ENCODE measurements at places on chromosomes 7 and 10.

DNA sequence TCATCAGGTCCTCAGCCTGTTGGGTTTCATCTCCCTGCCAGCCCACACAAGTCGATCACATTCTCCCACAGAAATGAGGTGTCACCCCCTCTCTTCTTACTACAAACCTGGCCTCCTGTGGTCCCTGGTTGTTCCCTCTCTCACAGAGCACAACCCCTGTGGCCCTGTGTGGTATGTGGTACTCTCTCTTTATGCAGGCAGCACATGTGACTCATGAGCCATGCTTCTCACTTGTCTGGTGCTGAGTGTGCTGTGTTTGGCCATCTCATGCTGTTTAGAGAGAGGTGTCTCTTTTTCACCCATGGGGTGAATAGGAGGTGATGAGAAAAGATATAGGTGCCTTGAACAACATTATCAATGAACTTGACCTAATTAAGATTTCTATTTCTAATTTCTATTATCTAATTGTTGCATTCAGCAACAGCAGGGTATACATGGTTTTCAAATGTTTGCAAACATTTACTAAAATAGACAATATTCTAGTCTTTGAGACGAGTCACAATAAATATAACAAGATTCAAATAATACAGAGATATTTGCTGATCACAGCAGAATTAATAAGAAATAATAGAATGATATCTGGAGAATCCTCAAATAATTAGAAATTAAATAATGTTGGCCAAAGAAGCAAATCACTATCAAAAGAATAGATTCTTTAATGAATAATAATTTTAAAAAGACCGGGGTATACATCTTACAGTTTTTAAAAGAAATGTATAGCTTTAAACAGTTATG lies 633.8 kb upstream of the IGFBP3 start:
- no peak for DNase-seq

DNA sequence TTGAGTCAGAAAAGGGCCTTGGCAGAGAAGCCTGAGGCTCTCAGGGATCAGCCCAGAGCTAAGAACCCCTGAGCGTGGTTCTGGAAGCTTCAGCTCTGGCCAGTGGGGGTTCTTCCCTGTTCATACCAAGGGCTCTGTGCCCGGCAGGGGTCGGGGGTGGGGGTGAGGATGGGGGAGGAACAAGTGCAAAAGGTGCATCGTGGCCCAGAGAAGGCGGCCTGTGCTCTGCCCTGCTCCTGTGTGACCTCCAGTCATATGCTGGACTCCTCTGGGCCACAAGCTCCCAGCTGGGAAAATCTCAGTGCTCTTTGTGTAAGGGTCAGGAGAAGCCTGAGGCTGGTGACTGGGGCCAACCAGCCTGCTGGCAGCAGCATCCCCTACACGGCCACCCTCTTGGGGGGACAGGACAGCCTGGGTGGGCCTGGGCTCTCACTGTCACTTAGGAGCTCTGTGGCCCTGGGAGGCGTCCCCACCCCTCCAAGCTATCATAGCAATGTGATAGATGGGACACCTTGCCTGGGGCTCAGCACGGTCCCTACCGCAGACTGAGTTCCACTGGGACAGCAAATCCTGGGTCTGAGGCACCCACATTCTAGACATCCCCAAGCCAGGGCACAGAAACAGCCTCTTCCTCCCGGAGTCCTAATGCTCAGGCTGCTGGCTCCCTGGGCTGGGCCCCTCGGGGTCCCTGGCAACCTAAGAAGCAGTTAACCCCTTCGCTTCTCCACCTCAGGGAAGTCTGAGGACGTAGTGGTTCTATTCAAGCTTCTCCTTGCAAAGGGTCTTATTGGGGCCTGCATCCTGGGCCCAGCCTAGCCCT lies 2.5 kb downstream of the MMRN2 start:
- DNase-seq: no peak

GRCh38 chr10:77967611-77968022 lies 41.1 kb upstream of the DLG5 start:
- no peak for DNase-seq

- DNase-seq: no peak
Observed at GRCh38 chr10:60942788-60943315, 1.1 kb downstream of the RHOBTB1 start.

DNA sequence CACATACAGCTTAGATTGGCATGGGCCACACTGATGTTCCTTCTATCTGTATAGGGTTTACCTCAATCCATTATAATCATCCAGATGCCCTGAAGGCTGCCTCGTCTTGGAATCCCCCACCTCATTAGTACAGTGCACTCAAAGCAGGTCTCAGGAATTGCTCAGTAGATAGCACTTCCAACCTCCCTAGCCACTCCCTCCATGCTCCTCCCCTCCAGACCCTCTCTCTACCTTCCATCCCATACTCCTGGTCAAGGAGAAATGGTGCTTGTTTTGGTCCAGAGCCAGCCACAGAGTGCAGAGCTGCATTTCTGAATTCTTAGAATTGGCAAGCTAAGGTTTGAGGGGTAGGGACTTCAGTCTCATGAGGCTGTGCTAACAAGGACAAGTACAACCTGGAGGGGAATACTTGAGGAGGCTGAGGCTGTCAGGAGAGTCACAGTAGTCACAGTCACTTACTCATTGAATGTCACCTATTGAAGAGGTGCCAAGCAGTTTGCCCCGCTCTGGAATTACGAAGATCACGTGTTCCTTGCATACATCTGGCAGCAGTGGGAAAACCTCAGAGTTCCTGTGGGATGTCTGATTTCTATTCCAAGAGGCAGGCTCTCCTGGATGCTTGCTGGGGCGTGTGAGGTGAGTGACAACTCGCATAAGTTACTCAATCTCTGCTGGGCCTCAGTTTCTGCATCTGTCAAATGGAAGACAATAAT lies 60.7 kb upstream of the ZNF746 start:
- DNase-seq: no peak

DNA sequence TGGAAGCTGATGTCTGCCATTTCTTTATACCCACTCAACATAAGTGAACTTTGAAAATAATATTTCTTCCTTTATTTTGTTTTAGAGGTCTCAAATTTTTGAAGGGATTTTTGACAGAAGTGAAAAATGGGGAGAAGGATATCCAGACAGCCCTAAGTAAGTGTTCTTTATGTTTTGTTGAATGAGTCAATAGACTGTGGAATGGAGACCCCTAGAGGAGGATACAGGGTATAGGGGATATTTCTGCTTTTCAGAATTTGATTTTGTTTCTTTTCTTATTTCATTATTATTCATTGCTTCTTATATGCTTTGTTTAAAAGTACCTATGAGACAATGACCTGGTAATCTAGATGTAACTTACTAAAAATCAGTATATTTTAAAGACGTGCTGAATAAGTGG lies 34.4 kb downstream of the PLEKHA8 start:
- DNase-seq: no peak

DNA sequence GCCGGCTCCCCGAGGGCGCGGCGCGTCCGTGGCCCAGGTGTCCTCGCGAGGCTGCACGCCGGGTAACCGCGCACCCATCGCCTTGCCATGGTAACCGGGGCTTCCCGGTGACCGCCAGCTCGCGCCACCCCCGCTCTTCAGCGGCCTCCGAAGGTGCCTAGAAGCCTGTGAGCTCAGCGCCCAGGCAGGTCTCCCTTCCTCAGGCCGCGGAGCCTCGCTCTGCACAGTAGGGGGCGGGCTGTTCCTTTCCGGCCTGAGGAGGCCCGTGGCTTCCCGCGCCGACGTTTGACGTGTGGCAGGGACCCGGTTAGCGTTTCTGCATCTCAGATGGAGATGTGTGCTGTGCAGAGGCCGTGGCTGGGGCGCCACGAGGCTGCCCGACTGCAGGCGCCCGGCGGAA lies 117.1 kb downstream of the DYNC2I1 start:
- DNase-seq: peak; percentile 48

- no peak for DNase-seq
Observed at GRCh38 chr7:68166525-68166924, 1169.9 kb downstream of the TYW1 start.

DNA sequence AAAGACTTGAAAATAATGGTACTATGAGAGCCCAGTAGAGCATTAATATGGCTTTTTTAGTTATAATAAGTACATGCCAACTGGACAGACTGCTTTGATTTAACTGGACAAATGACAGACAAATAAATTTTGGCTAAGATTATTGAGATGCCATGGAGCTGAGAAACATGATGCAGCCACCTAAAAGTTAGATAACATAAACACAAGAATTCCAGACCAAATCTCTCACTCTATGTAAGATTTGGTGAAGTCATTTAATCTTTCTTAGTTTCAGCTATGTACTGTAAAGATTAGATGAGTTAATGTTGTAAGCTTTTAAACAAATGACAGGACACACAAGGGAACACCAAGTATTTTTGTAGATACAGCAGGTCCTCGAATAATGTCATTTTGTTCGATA lies 118.2 kb downstream of the CACNA2D1 start:
- DNase-seq: no peak

GRCh38 chr10:62614389-62615157 lies 189.9 kb upstream of the ADO start:
- no peak for DNase-seq

DNA sequence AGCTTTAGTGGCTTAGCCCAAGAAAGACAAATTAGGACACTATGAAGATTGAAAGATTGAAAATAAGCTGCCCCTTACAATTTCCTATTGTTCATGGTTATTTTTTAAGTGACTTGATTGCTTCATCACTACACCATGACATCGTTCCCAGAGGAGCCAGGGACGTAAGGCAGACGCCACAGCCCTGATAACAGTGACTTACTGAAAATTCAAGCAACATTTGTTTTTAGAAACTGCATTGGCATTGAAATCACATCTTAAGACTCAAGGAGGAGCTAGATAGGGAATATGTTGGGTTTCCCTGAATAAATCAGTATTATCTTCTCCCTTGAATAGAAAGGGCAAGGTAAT lies 38.7 kb upstream of the ANK3 start:
- no peak for DNase-seq

DNA sequence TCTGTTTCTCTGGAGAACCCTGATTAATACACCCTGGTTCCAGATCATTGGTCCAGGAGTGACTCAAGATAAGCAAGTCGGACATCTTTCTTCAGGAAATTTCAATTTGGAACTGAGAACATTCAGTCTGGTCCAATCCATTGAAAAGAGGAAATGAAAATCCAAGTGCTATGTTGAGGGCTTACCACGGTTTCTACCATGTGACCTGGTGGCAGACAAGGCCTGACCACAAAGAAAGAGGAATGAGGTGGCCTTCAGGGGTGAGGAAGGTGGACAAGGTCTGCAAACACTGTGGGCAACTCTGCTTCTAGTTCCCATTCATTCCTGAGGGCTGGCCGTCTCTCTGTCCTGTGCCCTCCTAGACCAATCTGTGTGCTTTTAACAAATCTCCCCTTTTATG lies 149.2 kb upstream of the GHITM start:
- no peak for DNase-seq

- DNase-seq: no peak
Observed at GRCh38 chr10:29012926-29013554, 275.8 kb upstream of the LYZL1 start.

DNA sequence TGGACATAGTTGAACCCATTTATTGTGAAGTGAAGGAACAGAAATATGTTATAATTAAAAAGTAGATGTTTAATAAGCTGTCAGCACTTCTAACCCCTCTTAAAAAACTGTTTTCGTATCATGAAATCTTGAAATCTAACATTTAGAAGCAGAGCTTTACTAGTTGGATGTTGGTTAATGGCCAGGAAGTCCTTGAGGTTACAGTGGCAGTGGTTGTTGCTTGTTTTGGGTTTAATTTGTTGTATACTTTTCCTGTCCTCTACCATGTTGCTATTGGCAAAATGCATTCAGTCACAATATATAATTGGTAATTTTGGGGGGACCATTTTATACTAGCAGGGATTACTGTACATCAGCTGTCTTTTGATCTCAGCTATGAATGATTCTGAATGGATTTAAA lies 60.7 kb downstream of the EXOC4 start:
- no peak for DNase-seq

- DNase-seq: no peak
Observed at GRCh38 chr7:73919694-73920375, 58.9 kb downstream of the TMEM270 start.

DNA sequence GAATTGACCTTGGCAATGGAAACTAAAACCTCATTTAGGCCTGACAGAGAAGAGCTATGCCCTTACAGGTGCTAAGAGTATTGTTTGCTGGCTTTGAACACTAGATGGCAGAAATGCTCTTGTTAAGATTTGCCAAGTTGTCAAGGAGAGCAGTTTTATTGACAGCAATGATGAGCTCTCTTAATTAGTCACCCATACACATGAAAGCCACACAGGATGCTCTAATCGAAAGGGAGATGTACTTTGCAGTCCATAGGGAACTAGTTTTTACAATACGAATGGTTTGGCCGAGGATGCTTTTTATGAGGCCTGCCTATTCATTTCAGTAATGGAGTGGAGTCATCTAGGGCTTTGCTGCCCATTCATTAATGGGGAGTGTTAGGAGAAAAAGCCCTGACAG lies 45.4 kb upstream of the MBL2 start:
- no peak for DNase-seq
